GM12891 (cell line): ENCODE measurements at places on chromosomes 12 and 14.

GRCh38 chr14:20376071-20376588, 32.7 kb downstream of the PARP2 start:
- DNase-seq: no peak

GRCh38 chr14:61219673-61220072, 61.5 kb downstream of the TMEM30B start:
- DNase-seq: no peak

DNA sequence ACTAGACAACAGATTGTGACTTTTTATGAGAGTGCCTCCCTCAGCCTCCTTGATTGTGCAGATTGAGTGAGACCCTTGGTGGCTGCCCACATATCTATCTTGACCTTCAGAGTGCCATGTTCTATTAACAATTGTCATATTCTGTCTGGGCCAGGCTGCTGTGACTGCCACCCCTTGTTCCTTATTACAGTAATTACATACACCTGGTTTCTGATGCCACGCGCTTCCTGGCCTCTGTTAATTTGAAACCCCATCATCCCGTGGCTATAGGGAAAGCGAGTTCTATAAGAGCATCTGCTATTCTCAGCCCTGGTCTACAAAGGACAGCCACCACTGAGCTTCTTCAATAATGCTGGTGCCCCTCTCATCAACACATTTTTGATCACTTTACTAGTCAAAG, 228.7 kb downstream of the PCNX1 start:
- no peak for DNase-seq

GRCh38 chr14:78829274-78829673, 659.1 kb downstream of the NRXN3 start:
- DNase-seq: no peak

DNA sequence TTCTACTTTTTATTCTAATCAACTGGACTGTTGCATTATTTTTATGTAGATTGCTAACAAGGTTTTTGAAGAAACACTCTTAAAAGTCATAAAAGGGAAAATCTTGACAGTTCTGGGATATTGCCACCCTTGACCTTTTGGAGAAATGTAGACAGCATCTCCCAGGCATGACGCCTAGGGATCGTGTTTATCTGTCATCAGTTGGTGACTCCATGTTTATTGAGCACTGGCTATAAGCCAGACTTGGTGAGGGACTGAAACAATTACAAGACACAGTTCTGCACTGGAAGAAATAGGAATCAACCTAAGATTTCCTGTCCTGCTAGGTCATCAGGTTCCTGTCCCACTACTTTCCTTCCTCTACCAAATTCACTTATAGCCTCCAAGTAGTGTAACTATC, 34.5 kb downstream of the HMGA2 start:
- DNase-seq: no peak

DNA sequence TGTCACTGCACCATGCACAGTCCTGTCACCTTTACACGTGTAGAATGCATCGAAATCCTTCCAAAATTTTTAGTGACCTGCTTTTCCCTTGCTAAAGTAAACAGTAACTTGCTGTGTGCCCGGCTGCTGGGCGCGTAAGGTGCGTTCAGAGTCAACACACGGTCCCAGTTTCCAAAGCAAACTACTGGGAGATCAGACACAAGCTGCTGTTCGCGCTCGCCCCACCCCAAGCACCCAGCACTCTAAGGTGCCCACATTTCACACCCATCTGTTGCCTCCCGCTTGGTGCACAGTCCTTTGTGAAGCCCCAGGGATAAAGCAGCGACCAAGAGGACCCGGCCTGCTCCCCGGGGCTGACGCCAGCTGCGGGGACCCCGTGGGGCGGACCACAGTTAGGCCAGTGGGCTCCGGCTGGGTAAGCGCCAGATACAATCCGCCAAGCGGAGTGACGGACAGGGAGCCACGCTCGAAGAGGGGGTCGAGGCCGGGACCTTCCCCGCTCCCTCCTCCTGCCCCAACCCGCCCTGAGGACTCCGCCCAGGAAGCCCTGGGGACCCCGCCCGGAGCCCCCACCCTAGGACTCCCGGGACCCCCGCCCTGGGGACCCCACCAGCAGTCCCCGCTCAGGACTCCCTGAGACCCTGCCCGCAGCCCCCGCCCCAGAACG, 633 bp downstream of the STX2 start:
- peak; percentile 26 for DNase-seq

GRCh38 chr12:102010265-102010994, 51.4 kb downstream of the WASHC3 start:
- peak; percentile 13 for DNase-seq

DNA sequence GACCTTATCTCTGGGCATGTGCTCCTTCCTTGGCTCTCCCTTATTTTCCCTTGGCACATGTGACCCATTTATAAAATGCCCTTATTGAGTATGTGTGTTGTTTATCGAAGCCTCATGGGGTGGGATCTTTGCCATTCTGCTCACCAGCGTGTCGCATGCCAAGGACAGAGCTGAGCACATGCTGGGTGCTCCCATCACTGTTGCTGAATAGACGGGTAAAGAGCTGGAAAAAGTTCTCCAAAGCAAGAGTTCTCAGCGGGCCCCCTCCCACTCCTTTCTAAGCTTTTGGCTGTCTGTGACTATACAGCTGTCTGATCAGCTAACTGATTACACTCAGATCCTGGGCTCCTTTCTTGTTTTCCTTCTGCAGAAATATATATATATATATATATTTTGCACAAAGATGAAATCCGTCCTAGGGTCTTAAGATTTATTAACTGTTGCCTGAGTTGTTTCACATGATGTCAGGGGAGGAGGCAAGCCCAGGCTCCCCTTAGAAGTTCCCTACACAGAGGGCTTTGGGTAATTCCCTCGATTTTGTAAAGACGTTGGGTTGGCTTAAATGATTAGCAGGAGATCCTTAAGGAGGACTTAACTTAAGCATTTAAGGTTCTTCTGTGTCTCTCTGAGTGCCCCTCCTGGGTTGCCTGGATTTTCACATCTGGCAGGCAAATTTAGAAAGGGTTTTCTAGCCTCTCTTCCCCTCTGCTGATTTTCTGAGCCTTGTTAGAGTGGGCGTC, 71.6 kb downstream of the TMEM132C start:
- no peak for DNase-seq

- no peak for DNase-seq
These were observed 46.7 kb upstream of the EVL start for GRCh38 chr14:100018482-100018881.

GRCh38 chr14:76375484-76375883, 453 bp upstream of the ESRRB start:
- DNase-seq: no peak

DNA sequence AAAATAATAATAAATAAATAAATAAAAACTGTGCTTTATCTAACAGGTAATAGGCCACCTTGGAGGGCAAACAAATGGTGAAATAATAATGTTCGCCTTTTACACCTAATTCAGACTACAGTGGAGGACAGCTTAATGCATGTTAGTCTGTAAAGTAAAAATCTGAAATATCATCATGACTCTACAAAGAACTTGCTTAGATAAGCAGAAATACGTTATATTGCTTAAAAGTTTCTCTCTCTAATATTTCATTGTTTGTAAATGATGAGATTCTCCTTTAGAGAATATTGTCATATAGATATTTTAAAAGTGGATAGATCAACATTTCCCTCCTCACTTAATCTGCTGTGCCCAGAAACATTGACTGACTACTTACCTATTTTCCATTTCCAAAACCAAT, 98.7 kb upstream of the PDZRN4 start:
- no peak for DNase-seq

- DNase-seq: no peak
These were observed 42.5 kb downstream of the CCNK start for GRCh38 chr14:99523704-99524055.

DNA sequence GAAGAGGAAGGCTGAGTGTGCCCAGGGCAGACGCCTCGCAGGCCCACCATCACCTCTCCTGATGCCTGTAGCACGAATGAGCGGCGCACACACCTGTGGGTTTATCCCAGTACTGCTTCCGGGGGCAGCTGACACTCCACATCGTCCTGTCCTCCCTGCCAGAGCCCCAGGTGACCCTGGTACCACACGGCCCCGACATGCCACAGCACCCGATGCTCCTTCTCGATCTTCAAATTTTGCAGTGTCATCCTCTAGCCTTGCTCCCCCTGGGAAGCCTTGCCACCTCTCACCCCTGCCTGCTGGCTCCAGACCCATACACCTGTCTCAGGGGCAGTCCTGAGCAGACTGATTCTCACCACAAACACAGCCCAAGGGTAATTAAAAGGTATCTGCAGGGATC, 40.6 kb downstream of the ANO2 start:
- DNase-seq: no peak

GRCh38 chr12:1915082-1915968, 3.1 kb downstream of the CACNA2D4 start:
- no peak for DNase-seq

- no peak for DNase-seq
These were observed 126.9 kb downstream of the SLC25A21 start for GRCh38 chr14:37045340-37046061.

DNA sequence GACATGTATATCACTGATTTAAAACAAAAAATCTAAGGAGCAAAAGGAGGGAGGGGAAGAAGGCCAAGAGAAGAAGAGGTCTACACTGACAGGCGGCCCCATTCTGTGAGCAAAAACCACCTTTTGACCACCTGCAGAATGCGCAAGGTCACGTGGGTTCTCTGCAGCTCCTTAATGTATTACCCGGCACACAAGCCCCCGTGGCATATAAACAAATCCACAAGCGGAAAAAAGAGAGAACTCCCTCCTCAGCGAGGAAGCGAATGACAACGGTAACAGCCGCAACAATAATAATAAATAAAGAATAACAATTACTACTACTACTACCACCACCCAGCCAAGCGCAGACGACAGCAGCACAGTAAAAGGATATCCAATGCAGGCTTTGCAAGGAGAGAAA, 1.3 kb downstream of the KSR2 start:
- DNase-seq: no peak

GRCh38 chr12:32043928-32044549, 62.6 kb upstream of the BICD1 start:
- no peak for DNase-seq

GRCh38 chr14:105426416-105427130, 6.9 kb downstream of the MTA1 start:
- DNase-seq: no peak

DNA sequence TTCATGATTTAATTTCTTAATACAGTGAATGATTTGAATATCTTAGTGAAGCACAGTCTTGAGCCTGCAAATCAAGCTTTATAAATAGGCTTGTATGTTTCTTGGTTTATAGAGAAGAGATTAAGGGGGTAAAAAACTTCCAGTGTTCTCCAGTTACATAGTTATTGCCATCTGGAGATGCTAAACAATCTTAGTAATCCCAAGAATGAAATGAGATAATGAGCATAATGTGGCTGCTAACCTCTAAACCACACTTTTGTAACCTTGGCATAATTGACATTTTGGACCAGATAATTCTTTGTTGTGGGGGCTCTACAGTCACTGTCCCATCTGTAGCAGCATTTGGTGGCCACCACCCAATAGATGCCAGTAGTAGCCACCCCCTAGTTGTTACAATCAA, 316.8 kb downstream of the CCDC91 start:
- no peak for DNase-seq

DNA sequence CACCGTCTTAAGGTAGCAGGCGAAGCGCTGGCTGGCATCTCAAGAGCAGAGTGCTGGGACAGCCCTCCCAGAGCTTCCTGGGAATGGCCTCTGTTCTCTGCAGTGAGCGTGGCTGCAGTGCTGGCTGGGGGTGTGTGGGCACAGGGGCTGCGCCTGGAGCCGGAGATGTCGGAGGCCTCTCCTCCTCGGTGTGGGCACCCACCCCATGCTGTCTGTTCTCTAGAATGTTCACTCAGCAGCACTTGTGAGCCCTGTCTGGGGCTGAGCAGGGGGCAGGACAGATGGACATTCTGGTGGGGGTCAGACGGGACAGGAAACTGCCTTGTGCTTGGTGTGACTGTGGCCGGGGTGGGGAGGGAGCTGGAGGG, 15.9 kb downstream of the FBRSL1 start:
- no peak for DNase-seq

GRCh38 chr14:95293449-95293848, 26.3 kb downstream of the CLMN start:
- DNase-seq: no peak

DNA sequence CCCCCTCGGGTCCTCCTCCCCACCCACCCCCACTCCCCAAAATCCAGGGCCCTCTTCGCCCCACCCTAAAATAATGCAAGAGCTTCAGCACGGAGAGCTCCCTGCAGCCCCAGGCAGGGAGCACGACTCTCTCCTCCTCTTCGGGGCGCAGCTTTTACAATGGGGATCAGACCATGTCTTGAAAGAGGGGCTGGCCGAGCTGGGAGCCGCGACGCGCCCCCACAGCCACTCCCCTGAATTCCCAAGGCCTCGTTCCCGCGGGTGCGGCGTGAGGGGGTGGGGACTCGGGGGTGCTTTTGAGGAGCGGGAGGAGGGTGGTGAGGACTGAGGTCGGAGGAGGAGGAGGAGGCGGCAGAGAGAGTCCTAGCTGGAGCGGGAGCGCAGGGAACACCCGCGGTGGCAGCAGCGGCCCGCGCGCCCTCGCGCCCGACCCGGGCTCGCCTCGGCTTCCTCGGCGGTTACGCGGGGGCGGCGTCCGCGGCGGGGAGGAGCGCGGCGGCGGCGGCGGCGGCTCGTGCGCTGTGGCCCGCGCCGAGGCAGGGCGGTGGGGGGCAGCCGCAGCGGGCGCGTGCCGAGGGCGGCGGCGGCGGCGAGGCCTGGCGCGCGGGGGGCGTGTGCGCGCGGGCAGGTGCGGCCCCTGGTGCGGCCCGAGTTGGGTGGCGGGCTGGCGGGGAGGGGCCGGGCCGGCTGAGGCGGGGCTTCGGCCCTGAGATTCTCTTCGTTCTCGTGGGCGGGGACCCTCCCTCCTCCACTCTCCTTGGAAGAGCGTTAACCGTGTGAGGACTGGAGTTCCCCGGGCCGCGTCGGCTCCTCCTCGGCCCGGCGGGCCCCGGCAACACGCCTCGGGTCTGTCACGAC, at the start of gene ANKS1B:
TSS of gene ANKS1B (minus strand) at position 666 of the 858 bp plus-strand sequence. CDS start 699 bp downstream, outside the sequence.
- peak; percentile 36 for DNase-seq

DNA sequence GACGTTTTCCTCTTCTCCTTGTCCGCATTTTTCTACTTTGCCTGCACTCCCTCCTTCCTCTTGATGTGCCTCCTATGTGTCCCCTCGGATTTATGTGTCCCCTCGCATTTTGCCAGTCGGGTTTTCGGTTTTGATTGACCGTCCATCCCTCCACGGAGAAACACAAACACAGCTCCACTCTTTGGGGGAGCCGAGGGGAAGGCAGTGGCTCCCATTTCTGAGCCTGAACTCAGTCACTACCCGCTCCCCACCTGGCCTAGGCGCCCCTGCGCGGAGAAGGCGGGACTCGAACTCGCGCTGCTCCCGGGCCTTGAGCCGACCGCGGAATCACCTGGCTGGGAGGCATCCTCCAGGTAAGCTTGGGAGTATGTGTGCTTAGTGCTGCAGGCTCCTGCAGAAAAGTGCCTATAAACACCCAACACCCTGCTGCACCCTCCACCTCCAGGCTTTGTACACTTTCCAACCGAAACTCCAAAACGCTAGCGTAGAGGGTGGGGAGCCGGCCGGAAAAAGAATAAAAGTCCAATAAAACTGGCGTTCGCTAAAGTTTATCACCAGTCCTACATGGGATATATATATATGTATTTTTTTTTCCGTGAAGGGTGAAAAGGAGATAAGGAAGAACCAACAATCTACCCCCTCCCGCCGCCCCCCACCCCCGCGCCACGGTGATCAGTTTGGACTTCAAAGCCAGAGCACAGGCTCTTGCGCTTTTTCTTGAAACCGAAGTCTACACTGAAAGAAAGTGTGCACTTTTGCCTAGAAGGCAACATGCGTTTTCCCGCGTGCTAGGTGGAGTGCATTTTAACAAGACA, 3.3 kb upstream of the CCND2 start:
- no peak for DNase-seq

GRCh38 chr12:116954710-116955381, 44.1 kb downstream of the FBXW8 start:
- no peak for DNase-seq

GRCh38 chr14:104145826-104146601, 7.6 kb downstream of the KIF26A start:
- no peak for DNase-seq
